ENCODE measurements at places on chromosomes 3 and 15. TPM values are rescaled to one million over a fixed set of nuclear protein-coding genes. Genes with fewer than 3 reads are reported as not detected.

DNA sequence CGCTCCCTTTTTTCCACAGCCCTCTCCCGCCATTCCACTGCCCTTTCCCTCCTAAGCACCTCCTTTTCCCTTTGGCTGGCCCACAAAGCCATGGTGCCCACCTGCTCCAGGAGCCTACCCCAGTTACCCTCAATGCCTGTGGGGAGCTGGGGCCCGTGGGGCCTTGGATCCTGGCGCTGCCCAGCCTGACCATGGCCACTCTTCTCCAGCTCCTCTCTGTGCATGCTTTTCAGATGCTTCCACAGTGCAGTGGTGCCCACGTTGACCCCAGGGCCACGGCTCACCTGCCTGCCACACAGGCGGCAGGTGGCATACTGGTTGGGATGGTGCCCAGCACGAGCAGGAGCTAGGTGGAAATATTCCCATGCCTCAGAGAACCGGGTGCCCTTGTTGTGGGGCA is 1.5 kb downstream of the ZBED2 start:
- no peak for DNase-seq

DNA sequence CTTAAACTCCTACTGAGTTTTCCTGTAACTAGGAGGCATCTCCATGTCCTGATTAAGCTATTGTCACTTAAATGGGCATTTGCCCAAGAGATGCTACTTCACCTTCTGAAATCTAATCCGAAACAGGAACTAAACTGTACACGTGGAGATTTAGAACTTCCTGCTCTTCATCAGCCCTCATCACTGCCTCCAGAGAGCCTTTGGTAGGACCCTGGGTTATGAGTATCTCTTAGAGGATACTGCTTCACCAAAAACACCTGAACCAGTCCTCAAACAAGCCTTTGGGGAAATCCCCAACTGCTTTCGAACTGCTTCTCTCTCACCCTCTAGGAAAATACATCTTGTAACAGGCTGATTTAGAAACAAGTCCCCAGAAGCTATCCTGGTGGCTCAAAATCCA is 320.3 kb downstream of the GAP43 start:
- DNase-seq: no peak

FEM1B gene
- total RNA-seq: 47.6 TPM

DNA sequence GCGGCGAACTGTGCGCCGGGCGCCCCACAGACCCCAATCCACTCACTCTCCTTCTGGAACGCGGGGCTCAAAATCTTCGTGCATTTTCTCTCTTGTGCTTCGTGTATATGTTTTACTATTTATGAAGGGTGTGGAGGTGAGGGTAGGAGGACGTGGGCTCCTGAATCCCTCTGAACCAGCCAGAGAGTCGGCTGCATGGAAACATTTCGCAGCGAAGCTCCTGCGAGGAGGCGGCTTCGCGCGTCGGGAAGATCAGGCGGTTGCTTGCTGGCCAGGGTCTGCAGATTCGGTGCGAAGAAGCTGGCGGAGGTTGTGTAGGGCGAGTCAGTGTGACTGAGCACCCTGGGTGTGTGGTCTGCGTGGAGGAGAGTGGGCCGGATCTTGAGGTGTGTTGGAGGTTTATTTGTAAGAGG is 1.1 kb downstream of the CNTN4 start:
- peak; percentile 71 for DNase-seq

GRCh38 chr3:77412584-77412983 is 372.7 kb downstream of the ROBO2 start:
- no peak for DNase-seq

GRCh38 chr3:142542054-142542453 is 36.5 kb downstream of the ATR start:
- no peak for DNase-seq

GRCh38 chr3:105495021-105495420 is 128.3 kb downstream of the ALCAM start:
- no peak for DNase-seq

DNA sequence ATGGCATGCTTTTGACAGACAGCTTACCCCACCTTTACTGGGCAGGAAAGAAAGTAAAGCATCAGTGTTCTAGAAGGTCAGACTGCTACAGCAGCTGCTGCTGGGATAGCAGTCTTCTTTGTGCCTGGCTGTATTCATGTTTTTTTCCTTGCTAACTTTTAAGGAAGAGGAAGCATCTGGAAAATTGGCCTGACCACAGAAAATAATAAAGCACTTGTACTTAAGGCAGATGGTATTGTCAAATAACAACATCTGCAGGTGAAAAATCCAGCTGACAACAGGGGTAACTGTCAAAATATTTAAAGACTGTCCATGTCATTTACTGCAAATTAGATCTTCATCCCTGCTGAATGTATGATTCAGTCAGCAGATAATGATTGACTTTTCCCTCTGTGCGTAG is 229.0 kb downstream of the OXSM start:
- peak; percentile 4 for DNase-seq

- DNase-seq: no peak
Observed at GRCh38 chr3:70308760-70309159, 3.7 kb downstream of the MDFIC2 start.

Measured in kidney (tissue), 22 donors.